MCF 10A (cell line): ENCODE measurements at places on chromosomes 5 and 9. TPM values are rescaled to one million over a fixed set of nuclear protein-coding genes. Genes with fewer than 3 reads are reported as not detected.

FGF10 gene
- not detected in 2 replicates for total RNA-seq

KLHL3 gene
- 0.27 and 0.49 TPM in 2 replicates for total RNA-seq

CDC25C gene
- 10.8 and 12.2 TPM in 2 replicates for total RNA-seq

UGT3A1 gene
- not detected in 2 replicates for total RNA-seq

DNA sequence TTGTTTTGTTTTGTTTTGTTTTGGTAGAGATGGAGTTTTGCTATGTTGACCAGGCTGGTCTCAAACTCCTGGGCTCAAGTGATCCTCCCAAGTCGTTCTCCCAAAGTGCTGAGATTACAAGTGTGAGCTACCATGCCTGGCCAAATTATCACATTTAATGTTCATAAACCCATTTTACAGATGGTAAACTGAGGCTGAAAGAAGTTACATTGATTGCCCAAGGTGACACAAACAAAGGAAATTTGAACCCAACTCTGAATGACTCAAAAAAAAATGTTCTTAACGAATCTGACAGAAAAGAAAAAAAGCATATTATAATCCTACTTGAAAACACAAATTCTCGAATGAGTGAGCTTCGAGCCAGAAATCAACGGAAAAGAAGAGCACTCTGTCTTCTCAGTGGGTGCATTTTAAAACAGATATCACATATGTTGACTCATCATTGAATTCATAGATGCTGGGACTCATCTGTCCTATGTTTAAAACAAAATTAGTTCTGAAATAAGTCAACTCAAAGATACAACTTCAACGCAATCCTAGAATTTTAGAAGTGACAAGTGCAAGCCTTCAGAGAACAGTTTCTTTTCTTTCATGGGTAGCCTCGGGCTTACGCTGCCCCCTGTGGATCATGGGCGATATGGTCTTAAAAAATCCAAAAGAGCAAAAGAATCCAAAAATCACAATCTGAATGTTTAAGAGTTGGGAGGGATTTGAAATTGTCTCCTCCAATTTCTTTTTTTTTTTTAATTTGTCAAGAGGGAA is 28.4 kb downstream of the TIMD4 start:
- DNase-seq = no peak

GRCh38 chr5:72066705-72067107 is 40.6 kb upstream of the MAP1B start:
- peak; percentile 66 for DNase-seq
